ENCODE measurements at places on chromosomes 12 and 14.

DNA sequence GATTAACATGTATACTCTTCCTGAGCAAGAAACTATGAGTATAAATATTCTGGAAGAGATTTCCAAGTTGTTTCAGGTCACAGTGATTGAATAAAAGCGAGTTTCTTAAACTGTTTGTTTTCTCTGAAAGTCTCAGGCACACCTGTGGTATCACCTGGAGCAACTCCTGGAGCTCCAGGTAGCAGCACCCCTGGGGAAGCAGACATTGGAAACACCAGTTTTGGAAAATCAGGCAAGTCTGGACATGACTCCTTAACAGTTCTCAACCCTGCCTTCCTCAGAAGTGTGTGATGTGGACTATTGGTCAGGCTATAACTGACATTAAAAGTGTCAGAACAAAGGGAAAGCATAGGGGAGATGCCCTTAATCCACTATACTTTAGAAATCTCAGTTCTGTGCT, 217.6 kb upstream of the CNTN1 start:
- DNase-seq = no peak

DNA sequence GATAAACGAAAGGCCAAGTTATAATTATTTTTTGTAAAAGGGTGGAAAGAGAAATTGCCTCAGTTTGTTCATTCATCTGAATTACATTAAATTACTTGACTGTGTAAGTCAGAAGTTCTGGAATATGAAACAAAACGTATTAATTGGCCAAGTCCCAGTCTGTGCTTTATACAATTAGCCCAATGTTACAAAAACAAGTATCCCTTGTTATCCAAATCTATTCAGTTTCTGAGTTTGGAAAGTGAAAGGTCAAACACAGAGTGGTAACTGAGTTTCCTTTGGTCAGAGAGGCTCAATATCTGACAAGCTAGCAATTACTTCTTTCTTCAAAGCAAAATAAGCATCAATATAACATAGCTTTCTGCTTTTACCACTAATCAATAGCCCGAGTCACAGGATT, 62.6 kb downstream of the SPPL3 start:
- no peak for DNase-seq

GRCh38 chr14:105426416-105427130, 6.9 kb downstream of the MTA1 start:
- DNase-seq = no peak

DNA sequence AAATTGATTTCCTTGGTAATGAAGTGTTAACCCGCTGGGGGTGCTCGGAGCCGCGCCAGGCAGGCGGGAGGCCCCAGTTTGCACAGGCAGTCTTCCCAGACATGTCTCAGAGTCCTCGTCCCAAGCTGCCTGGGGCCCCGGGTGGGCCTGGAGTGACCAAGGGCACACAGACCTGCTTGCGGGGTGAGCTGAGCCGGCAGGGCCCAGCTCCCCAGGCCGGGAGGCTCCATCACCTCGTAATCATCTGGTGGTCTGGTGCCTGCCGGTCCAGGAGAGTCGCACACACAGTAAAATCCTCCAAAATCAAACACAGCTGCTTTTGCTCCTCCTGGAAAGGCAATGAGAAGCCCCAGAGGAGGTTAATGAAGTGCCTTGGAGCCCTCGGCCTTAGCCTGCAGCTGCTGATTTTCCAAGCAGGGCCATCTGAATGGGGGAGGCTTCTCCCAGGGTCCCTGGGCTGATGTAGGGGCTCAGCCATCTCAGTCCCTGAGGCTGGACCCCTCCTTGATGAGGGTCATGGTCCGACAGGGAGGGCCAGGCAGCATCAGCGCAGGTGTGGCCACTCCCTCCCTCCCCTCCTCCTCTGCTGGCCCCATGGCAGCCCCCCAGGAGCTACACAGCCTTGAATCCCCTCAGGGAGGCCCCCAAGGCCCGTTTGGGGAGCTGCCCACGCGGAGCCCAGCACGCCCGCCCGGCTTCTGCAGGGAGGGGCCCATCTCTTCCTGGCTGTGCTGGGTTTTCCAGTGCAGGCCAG, 39.4 kb upstream of the FBRSL1 start:
- no peak for DNase-seq

GRCh38 chr14:92726135-92726932, 22.1 kb downstream of the LGMN start:
- DNase-seq = no peak

DNA sequence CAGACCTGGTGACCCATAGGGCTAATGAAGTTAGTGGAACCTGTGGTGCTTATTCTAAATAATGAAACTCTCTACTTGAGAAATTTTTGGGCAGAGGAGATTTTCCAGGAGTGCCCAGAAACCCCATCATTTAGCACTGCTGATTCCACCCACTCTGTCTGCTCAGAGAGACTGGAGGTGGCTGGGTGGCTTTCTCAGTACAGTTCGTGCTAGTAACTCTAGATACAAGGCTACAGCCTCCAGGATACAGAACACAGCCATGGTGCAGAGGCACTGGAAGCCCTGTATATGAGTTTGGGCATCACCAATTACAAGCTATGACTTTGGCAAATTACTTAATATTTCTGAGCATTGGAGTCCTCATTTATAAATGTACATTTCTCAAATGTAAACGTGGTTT, 32.4 kb downstream of the CCDC177 start:
- no peak for DNase-seq
